ENCODE measurements at places on chromosomes 16 and 17. TPM values are rescaled to one million over a fixed set of nuclear protein-coding genes. Genes with fewer than 3 reads are reported as not detected.

Gene VASN
- 25.6 TPM for total RNA-seq

Gene CSH1
- not detected for total RNA-seq

Gene ADAMTS18
- total RNA-seq, result 7.0 TPM

Gene NR1D1
- 2.9 TPM for total RNA-seq

DNA sequence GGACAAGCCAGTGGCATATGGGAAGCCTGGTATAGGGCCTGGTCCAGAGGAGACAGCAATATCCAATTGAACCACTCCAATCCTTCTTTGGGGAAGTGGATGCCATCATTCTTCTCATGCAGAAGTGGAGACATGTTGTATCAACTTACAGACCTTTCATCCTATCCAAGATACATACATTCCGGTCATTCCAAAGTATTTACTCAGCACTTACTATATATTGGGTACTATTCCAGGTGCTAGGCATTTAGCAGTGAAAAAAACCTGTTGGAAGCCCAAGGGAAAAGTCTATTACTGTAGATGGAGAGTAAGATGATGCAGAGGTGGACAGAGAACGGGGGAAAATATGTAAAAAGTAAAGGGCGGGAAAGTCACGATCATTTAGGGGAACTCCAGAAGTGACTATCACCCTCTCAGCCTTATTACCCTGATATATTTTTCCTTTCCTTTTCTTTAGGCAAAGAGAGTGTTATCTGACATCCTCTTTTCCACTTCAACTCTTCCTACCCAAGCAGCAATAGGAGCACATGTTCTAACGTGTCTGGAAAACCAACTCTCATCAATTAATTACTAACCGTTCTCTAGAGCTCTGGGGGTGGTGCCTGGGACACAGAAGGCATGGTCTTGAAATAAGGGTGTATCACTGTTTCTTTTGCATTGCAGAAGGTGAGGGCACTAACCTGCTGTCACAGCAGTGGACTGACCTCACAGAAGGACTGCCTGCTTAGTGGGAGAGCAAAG lies 210.1 kb upstream of the MAF start:
- no peak overlapping the region for H3K27ac ChIP-seq
- H3K4me3 ChIP-seq, result no peak overlapping the region
- H3K36me3 ChIP-seq, result no peaks in the 10 kb centered on the region
- DNase-seq, result no peak
- no peaks in the 10 kb centered on the region for H3K4me1 ChIP-seq
- H3K27me3 ChIP-seq, result no peaks in the 10 kb centered on the region

DNA sequence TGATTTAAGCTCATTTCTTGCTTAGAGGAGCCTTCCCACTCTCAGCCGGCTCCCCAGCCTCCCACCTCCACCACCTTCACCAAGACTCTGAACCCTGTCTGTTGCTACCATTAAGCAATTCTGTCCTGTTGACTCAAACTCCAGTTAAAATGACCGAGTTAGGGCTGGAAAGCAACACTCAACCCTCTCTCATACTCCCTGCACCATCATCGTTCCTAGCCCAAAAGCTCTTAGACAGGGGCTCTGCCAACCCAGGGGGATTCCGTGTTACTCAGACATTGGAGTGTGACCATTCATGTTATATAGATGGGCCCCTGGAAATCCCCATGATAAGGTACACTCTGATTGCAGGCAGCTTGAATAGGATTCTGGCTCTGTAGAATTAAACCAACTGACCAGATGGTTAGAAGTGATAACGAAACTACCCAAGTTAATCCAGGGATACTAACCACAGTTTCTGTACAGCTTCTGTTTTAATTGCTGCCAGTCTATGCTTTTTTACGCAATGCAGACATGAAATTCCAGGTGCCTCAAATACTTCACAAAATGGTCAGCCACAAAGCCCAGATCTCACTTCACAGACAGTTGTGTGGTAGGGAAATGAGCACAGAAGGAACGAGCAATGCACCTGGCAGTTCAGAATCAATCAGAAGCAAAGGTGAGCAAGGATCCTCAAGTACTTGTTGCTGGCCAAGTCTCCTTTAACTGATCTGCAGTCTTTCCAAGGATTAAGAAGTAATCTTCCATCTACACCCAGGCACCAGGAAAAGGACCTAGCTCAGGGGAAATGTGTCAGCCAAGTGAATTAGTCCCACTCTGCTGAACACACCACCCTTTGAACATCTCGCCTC lies 2.1 kb downstream of the SSTR2 start:
- peaks cover 46% of the 10 kb centered on the region for H3K27me3 ChIP-seq
- H3K4me3 ChIP-seq, result peak overlapping the region; percentile 46

DNA sequence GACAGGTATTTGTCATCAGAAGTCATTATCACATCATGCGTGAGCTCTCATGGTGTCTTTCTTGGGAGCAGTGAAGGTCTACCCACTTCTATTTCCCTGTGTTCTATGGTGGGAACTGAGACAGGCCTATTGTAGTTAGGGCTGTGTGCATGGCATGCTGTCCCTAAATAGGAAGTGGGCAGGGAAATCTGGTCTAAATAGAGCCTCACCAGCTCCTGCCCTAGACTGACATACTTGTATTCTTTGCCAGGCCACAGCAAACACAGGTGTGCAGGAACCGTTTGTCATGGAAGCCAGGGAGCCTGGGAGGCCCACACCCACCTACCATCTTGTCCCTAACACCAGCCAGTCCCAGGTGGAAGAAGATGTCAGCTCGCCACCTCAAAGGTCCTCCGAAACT lies 10.1 kb downstream of the SLC7A6 start:
- DNase-seq, result no peak
- peak overlapping the region; percentile 15 for H3K27ac ChIP-seq
- peaks cover 45% of the 10 kb centered on the region for H3K4me1 ChIP-seq

DNA sequence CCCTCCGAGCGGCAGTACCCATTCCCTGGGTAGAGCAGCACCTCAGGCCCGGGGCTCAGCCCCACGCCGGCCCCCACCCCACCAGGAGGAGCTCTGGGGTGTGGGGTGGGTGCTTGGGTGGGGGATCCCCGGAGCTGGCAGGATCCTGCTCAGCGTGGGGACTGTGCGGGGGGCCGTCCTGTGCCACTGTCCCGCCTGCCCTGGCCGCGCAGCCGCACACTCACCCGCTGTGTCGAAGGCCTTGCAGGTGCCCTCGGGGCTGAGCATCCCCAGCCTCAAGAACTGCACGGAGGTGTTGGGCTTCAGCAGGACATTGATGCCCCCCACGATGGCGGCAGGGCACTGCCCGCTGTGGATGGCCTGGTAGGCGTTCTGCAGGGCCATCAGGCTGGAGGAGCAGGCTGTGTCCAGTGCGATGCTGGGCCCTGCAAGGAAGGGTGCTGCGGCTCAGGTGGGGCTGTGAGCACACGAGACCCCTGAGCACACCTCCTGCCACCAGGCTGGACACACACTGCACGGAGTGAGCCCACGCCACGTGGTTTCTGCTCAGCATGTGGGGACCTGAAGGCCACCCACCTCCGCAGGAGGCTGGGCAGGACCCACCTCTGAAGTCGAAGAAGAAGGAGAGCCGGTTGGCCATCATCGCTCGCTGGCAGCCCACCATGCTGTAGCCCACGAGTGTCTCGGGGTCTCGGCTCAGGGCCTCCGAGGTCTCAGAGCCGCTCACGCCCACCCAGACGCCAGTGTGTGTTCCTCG lies 4.9 kb downstream of the FASN start:
- H3K27me3 ChIP-seq, result no peaks in the 10 kb centered on the region
- peaks cover 14% of the 10 kb centered on the region for H3K4me1 ChIP-seq
- H3K4me3 ChIP-seq, result no peak overlapping the region
- H3K36me3 ChIP-seq, result peaks cover 77% of the 10 kb centered on the region
- no peak for DNase-seq
